Naive B cell (primary cell): ENCODE measurements at places on chromosomes 3 and 15.

- DNase-seq, result no peak
Observed at GRCh38 chr3:135237371-135238143, 442.5 kb downstream of the EPHB1 start.

- DNase-seq, result no peak
Observed at GRCh38 chr15:77904901-77905300, 172.6 kb downstream of the TBC1D2B start.

GRCh38 chr3:72458375-72458774, 389.9 kb downstream of the SHQ1 start:
- no peak for DNase-seq

- no peak for DNase-seq
Observed at GRCh38 chr15:88954431-88955277, 41.5 kb upstream of the MFGE8 start.

- DNase-seq, result no peak
Observed at GRCh38 chr3:47614788-47615187, 36.1 kb upstream of the CSPG5 start.

GRCh38 chr3:71360180-71360579, 223.3 kb downstream of the FOXP1 start:
- DNase-seq, result peak; percentile 38

DNA sequence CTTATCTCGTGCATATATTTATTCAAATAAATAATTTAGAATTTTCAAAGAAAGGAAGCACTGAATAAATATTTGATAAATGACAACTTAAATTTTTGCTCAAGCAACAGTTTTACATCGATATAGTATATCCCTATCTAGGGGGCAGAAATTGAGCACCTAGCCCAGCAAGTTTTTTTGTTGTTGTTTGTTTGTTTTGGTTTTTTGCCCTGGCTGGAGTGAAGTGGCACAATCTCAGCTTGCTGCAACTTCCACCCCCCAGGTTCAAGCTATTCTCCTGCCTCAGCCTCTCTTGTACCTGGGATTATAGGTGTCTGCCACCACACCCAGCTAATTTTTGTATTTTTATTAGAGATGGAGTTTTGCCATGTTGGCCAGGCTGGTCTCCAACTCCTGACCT, 42.4 kb downstream of the OIP5 start:
- DNase-seq, result no peak

- DNase-seq, result no peak
Observed at GRCh38 chr3:187912007-187912406, 166.7 kb upstream of the BCL6 start.

DNA sequence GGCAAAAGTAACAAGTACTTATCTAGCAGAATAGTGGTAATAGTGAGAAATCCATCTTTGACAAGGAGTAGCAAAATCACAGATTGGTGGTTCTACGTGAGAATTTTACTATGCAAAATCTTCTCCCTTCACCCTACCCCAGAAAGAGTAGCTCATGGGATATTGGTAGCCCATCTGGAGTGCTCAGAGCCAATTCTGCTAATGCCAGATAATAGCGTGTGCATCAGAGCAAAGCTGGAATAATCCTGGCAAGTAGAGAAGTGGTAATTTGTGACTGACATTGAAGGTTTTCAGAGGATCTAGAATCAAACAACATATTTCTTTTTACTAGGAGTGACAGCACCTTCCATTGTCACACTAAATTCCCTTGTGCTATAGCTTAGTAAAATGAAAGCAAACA, 192.9 kb downstream of the ZBBX start:
- DNase-seq, result no peak

- no peak for DNase-seq
Observed at GRCh38 chr3:140469491-140469890, 208.4 kb upstream of the TRIM42 start.

- DNase-seq, result no peak
Observed at GRCh38 chr3:136604961-136605360, 147.2 kb downstream of the STAG1 start.

- DNase-seq, result no peak
Observed at GRCh38 chr3:179695672-179696313, 43.0 kb downstream of the USP13 start.

GRCh38 chr3:195187609-195188425, 83.1 kb downstream of the XXYLT1 start:
- no peak for DNase-seq

DNA sequence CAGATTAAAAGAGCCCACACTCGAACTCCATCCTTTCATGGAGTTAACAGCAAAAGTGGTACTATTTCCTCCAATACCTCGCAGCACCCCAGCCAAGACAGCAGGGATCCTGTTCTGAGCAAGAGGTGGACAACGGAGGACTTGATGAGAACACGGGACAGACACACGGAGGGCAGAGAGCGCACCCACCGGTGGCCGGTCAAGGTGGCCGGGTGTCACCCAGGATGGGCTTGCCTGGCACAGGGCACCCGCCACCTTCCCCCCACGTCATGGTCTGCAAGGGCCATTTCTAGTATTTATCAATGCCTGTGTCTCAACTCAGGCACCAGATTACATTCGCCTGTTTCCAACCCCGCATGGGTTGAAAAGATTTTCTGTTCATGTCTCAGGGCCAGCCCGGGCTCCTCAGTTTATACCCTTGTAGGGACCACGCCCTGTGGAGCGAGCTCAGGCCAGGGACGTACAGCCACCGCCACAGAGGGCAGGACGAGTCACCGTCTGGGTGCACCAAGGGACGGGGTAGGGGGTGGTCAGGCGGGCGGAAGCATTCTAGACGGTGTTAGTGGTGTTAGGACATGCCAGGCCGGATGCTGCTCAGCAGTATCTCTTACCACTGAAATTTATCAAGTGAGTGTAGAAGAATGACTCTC, 64.2 kb downstream of the CYFIP1 start:
- DNase-seq, result no peak

DNA sequence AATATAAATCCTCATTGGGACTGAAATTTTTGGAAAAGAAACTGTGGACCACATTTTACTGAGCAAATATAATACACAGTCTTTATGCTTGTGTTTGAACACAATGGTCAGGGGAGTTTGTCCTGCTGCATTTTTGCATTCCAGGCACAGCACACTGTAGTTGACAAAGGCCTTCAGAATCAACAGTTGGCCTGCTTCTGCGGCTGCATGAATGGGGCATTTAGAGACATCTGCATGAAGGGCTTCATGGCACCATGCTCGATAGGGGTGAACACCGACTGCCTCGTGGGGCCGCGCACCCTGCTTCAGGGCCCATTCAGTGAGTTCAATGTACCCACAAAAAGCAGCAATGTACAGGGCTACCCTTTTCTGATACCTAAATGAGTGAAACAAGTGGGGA, 15.4 kb upstream of the COMMD2 start:
- no peak for DNase-seq
